ENCODE measurements at places on chromosomes 3 and 15.

DNA sequence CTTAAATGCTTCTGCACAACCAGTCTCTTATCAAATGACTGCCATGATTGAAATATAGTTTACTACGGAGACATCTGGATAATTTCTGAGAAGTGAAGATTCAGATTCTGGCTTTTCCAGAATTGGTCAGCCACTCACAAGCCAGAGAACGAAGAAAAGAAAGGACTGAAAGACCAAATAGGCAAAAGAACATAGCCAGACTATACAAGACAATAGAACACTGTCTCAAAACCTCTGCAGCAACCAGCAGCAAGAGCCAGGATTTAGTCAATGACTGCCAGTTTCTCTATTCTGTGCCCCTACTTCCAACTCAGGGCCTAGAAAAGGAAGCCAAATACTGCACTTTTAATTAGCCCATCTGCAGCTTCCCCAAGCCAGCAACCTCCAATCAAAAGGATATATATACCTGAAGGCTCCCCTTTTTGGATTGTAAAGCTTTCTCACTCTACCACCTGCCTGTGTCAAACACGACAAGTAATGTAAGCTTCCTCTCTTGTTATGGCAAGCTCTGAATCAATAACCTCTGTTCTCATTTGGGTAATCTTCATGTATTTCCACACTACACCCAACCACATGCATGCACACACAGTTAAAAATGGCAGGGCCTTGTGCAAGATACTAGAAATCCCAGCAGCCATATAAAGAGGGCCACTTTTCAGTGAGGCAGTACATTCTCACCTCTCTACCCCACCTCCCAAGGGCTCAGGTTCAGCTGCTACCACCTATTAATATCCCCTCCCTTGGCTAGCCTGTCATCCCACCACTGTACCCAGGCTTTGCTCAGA is 97.1 kb downstream of the ERC2 start:
- DNase-seq = no peak

DNA sequence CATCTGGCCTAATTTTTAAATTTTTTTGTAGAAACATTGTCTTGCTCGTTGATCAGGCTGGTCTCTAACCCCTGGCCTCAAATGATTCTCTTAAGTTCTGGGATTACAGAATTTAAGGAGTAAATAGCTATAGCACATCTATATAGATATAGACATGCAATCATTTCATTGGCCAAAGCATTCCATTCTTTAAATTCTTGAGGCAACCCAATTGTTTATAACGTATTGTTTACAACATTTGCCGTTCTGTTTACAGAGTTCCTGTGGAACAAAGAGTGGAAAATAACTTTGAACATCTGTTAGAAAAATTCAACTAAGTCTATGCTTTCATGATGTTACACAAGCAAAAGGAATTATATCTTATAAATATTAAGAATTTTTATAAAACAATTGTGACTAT is 205.2 kb upstream of the ROBO2 start:
- peak; percentile 28 for DNase-seq

DNA sequence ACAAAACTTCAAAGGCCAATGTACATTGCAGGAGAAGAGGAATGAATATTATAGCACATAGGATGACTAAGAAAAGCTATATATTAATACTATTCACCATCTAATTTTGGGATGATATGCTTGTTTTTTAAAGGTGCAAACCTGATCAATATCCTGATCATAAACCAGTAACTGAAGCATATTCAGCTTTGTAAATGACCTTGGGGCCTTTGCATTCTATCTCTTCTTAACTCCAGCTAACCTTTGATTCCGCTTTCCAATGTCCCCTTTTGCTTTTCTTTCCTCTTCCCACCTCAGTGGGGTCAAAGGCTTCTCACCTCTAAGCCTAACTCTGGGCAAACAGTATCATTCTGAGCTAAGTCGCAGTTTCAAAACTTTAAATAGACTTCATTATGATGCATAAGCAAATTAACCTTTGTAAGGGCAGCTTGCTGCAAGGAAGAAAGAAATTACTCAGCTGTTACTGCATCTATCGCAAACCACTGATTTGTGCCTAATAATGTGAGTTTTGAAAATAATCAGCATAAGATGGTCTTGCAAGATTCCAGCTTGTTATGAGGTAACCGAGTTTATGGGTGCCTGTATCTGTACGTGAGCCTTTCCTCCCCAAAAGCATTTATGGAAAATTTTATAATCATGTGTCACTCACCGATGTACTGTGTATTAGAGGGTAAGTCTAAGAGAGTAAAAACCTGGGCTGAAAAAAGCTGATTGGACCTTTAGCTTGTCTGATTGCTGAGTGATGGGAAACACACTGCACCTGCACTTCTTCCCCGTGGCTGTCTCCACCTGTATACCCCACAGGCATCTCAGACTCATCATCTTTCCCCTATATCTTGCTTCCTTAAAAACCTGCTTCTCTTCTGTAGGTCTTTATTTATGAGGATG is 116.8 kb downstream of the TPRG1 start:
- DNase-seq = no peak

- DNase-seq = no peak
Observed at GRCh38 chr3:99777708-99778107, 40.0 kb upstream of the CMSS1 start.

DNA sequence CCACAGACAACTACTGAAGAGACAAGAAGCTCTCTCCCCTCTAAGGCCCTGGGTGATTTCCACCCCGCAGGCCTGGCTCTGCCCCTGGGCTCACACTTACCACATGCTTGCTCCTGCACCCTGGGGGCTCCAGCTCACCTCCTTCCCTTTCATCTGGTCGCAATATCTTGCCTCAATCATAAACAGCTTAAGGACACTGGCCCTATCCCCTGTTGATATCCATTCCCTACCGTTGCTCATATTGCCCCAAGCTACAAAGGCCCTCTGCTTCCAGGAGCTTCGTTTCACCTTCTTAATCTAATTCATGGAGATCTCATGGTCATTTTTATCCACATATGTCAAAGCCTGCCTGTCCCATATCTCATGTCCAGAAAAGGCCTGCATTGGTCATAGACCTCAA is 46.0 kb upstream of the TSEN2 start:
- no peak for DNase-seq

DNA sequence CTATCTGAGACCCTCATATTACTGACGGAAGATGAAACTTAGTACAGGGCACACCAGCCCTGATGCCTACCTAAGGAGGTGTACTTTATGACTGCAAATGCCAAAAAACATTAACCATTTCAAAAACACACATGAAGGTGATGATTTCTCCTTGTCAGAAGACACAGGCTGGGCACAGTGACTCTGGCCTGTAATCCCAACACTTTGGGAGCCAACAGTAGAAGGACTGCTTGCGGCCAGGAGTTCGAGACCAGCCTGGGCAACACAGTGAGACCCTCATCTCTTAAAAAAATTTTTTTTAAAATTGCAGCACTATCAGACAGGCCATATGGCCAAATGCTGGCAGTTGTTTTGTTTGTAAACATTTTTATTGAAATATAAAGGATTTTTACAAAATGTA is 73.5 kb downstream of the LRIG1 start:
- no peak for DNase-seq

DNA sequence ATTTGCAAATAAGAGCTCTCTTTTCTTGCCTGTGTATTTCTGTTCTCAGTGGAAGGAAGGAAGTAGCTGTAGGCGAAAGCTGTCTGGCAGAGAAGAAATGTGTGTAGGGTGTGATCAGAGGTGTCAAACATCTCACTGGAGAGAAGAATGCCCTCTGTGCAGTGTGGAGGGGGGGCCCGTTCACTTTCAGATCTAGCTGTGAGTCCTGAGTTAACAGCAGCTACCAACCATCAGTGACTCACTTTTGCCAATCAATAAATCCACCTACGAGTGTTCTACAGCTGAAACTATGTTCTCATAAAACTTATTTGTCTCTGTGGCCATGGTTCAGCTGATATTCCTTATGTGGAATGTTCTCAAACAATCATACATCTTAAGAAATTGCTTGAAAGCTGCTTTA is 103.7 kb downstream of the FRMD4B start:
- no peak for DNase-seq

GRCh38 chr15:76108021-76108723 is 48.4 kb downstream of the TMEM266 start:
- no peak for DNase-seq
